ENCODE measurements at places on chromosomes 3 and 15. TPM values are rescaled to one million over a fixed set of nuclear protein-coding genes. Genes with fewer than 3 reads are reported as not detected.

The GPR171 gene
- not detected for total RNA-seq

The RCCD1 gene
- total RNA-seq, result 25.2 TPM

The RPS27L gene
- 102 TPM for total RNA-seq

The RPP25 gene
- total RNA-seq, result 5.6 TPM

The PBRM1 gene
- total RNA-seq, result 42.2 TPM

The BFSP2 gene
- not detected for total RNA-seq

The SLCO2A1 gene
- 3.0 TPM for total RNA-seq

The HAUS2 gene
- total RNA-seq, result 65.0 TPM

The RPL35A gene
- 1,086 TPM for total RNA-seq

The C3orf20 gene
- not detected for total RNA-seq
